ENCODE measurements at places on chromosomes 1 and 21. TPM values are rescaled to one million over a fixed set of nuclear protein-coding genes. Genes with fewer than 3 reads are reported as not detected.

- no peaks in the 10 kb centered on the region for H3K36me3 ChIP-seq
- H3K4me3 ChIP-seq = no peak overlapping the region
- peaks cover 56% of the 10 kb centered on the region for H3K27me3 ChIP-seq
- peaks cover 8% of the 10 kb centered on the region for H3K4me1 ChIP-seq
Observed at GRCh38 chr1:110672001-110672752, 2.6 kb downstream of the KCNA3 start.

DNA sequence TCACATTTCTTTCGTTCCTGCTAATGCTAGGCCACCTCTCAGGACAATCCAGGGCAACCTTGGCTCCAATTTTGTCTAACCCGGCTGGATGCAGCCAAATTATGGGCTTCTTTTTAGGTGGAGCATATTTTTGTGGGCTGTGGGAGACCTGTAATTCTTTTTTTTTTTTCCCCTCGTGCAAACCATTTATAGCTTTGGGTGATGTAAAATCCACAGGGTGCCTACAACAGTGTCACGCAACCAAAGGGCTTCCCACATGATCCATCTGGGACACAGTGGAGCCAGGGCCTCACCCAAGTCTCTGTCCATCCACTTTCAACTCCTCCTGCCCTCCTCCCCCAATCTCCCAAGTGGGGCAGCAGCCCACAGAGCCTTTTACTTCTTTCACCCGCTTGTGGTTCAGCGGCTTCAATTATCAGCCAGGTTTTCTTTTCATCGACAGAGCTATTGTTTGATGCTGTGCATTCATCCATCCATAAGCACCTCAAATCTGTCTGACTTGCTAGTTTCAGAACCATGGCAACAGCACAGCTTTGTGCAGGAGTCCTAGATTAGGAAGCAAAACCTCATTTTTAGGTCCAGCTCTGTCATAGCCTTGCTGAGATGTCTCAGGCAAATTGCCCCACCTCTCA lies 10.0 kb upstream of the OVAAL start:
- no peak overlapping the region for H3K27ac ChIP-seq
- no peak for DNase-seq
- H3K27me3 ChIP-seq = no peaks in the 10 kb centered on the region
- H3K4me3 ChIP-seq = no peak overlapping the region

DNA sequence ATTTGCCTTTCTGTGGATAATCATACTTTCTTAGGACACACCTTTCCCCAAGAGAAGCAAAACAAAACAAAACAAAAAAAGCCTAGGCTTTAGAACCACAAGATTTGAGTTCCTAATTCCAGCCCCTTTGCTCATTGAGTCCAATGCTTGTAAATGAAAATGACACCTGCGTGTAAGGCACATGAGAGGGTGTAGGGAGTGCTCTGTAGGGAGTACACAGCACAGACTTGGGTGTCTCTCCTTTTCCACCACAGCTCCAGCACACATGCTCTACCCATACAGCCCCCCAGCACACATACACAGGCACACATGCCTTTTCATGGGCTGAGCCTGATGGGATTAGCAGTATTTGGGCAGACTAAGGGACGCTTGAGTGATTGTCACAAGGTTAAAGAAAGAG lies 9.2 kb upstream of the NGF start:
- no peak for DNase-seq
- no peaks in the 10 kb centered on the region for H3K36me3 ChIP-seq
- H3K4me1 ChIP-seq = no peaks in the 10 kb centered on the region
- H3K4me3 ChIP-seq = no peak overlapping the region

- H3K4me3 ChIP-seq = peak overlapping the region; percentile 26
- H3K27me3 ChIP-seq = no peaks in the 10 kb centered on the region
- no peaks in the 10 kb centered on the region for H3K4me1 ChIP-seq
- no peaks in the 10 kb centered on the region for H3K36me3 ChIP-seq
Observed at GRCh38 chr1:151593730-151594129, 18.1 kb upstream of the SNX27 start.

DNA sequence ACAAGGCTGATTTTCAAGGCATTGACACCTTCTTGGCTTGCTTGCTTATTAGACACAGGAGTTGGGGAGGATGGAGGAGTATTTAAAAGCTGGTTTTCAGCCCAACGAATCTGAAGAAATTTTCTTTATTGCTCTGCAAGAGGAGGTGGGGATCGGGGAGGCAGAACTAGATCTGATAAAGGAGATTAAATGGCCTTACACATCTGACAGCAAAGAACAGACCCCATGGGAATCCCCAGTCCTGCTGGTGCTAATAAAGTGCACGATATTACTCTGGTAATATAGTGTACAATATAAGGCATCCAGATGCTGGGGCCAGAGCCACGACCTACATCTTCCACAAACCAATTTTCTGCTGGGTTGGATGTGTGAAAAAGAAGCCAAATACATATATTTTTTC lies 323.0 kb downstream of the OMA1 start:
- no peak overlapping the region for H3K27ac ChIP-seq
- no peak for DNase-seq
- no peaks in the 10 kb centered on the region for H3K27me3 ChIP-seq
- no peaks in the 10 kb centered on the region for H3K36me3 ChIP-seq
- H3K4me1 ChIP-seq = no peaks in the 10 kb centered on the region

GRCh38 chr1:150552128-150552910 lies 3.1 kb downstream of the ADAMTSL4 start:
- no peaks in the 10 kb centered on the region for H3K27me3 ChIP-seq
- no peak overlapping the region for H3K27ac ChIP-seq

GRCh38 chr21:46150073-46150472 lies 5.3 kb downstream of the FTCD start:
- no peak overlapping the region for H3K4me3 ChIP-seq
- no peaks in the 10 kb centered on the region for H3K27me3 ChIP-seq
- H3K4me1 ChIP-seq = no peaks in the 10 kb centered on the region
- DNase-seq = no peak
- H3K36me3 ChIP-seq = no peaks in the 10 kb centered on the region

DNA sequence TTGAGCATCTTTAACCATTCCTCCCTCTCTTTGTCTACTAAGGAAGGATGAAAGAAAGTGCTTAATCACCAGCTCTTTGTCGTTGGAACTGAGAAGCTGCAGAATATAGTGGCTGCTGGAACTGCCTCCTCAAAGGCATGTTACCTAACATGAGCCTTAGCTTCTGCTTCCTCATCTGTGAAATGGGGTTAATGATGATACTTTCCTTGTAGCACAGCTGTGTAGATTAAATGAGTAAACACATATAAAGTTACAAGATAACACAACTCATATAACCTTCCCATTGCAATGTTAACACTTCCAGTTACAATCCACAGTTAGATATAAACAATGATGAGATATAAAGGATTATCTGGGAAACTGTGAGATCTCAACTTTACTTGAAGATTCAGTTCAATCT lies 48.4 kb upstream of the ZNF326 start:
- no peak overlapping the region for H3K4me3 ChIP-seq
- peaks cover 8% of the 10 kb centered on the region for H3K4me1 ChIP-seq
- no peaks in the 10 kb centered on the region for H3K27me3 ChIP-seq
- H3K36me3 ChIP-seq = no peaks in the 10 kb centered on the region
- no peak for DNase-seq

GRCh38 chr1:171032822-171033702 lies 57.6 kb upstream of the FMO3 start:
- no peaks in the 10 kb centered on the region for H3K27me3 ChIP-seq
- no peak for DNase-seq
- no peaks in the 10 kb centered on the region for H3K36me3 ChIP-seq

- no peaks in the 10 kb centered on the region for H3K27me3 ChIP-seq
- no peak overlapping the region for H3K27ac ChIP-seq
- no peaks in the 10 kb centered on the region for H3K36me3 ChIP-seq
Observed at GRCh38 chr1:207423560-207424292, 30.4 kb upstream of the CR2 start.

GRCh38 chr1:212133319-212133718 lies 97.8 kb downstream of the DTL start:
- no peaks in the 10 kb centered on the region for H3K27me3 ChIP-seq
- no peak overlapping the region for H3K4me3 ChIP-seq
- no peaks in the 10 kb centered on the region for H3K36me3 ChIP-seq
- peaks cover 1% of the 10 kb centered on the region for H3K4me1 ChIP-seq
- H3K27ac ChIP-seq = no peak overlapping the region

DNA sequence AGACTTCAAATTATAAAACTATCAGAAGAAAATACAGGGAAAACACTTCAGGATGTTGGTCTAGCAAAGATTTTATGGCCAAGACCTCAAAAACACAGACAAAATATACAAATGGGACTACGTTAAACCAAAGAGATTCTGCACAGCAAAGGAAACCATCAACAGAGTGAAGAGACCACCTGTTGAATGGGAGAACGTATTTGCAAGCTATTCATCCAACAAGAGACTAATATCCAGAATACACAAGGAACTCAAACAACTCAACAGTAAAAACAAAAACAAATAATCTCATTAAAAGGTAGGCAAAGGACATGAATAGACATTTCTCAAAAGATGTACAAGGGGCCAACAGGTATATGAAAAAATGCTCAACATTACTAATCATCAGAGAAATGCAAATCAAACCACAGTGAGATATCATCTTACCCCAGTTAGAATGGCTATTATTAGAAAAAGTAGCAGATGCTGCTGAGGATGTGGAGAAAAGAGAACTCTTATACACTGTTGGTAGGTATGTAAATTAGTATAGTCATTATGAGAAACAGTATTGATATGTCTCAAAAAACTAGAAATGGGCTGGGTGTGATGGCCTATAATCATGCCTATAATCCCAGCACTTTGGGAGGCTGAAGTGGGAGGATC lies 112.6 kb downstream of the LRIG2 start:
- no peak overlapping the region for H3K4me3 ChIP-seq
- H3K27me3 ChIP-seq = no peaks in the 10 kb centered on the region
- H3K4me1 ChIP-seq = no peaks in the 10 kb centered on the region
- no peaks in the 10 kb centered on the region for H3K36me3 ChIP-seq

- H3K27me3 ChIP-seq = peaks cover 90% of the 10 kb centered on the region
- no peak overlapping the region for H3K27ac ChIP-seq
- H3K4me1 ChIP-seq = peaks cover 3% of the 10 kb centered on the region
Observed at GRCh38 chr1:50976111-50976889, 6.3 kb downstream of the CDKN2C start.

GRCh38 chr21:24372506-24372905 lies 1234.8 kb downstream of the MRPL39 start:
- no peaks in the 10 kb centered on the region for H3K36me3 ChIP-seq
- H3K4me3 ChIP-seq = no peak overlapping the region
- DNase-seq = no peak
- no peak overlapping the region for H3K27ac ChIP-seq

DNA sequence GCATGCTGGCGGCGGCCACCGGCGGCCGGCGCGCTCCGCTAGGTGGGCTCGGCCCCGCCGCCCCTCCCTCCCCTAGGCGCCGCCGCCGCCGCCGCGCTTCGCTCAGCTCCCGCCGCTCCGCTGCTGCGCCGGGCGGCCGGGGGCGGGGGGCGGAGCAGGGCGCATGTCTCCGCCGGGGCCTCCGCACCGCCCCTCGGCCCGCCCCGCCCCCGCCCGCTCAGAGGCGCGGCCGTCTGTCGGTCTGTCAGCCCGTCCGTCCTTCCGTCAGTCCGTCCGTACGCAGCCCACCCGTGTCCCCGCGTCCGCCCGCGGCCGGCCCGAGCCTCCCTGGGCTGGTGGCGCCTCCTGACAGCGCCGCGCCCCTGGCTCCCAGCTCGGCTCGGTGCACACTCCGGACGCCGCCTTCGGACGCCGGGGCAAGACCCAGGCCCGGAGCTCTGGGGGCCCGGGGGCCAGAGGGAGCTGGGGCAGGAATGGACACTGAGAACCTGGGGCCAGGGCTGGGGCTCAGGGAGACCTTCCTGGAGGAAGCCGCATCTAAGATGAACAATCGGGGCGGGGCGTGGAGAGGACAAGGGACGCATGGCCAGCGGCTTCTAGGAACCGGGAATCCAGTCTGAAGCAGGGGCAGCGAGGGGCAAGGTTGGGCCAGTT lies at the start of gene GPR153:
Gene GPR153 (minus strand): TSS at position 138 of the 654 bp plus-strand sequence. CDS start 6,193 bp downstream, outside the sequence.
- peak; percentile 73 for DNase-seq
- no peak within 1 kb of the TSS for H3K27ac ChIP-seq
- H3K36me3 ChIP-seq = no peaks in the 10 kb centered on the region
- peaks cover 3% of the 10 kb centered on the region for H3K4me1 ChIP-seq
- H3K27me3 ChIP-seq = peaks cover 20% of the 10 kb centered on the region

- no peak for DNase-seq
- no peaks in the 10 kb centered on the region for H3K27me3 ChIP-seq
- H3K27ac ChIP-seq = no peak overlapping the region
- H3K4me1 ChIP-seq = no peaks in the 10 kb centered on the region
- H3K36me3 ChIP-seq = no peaks in the 10 kb centered on the region
Observed at GRCh38 chr1:45254490-45254889, 48.1 kb upstream of the ZSWIM5 start.

The B3GALT6 gene
- 18.4 TPM for total RNA-seq

The TEX38 gene
- total RNA-seq = not detected

The ATP1A2 gene
- total RNA-seq = 34.8 TPM

The RXFP4 gene
- total RNA-seq = not detected
